ENCODE measurements at places on chromosomes 1 and 21.

- no peak for DNase-seq
These were observed 26.7 kb upstream of the C2CD2 start for GRCh38 chr21:41980561-41980960.

- no peak for DNase-seq
These were observed 269.2 kb upstream of the NRIP1 start for GRCh38 chr21:15333951-15334350.

GRCh38 chr1:37068897-37069296, 34.6 kb upstream of the GRIK3 start:
- no peak for DNase-seq

DNA sequence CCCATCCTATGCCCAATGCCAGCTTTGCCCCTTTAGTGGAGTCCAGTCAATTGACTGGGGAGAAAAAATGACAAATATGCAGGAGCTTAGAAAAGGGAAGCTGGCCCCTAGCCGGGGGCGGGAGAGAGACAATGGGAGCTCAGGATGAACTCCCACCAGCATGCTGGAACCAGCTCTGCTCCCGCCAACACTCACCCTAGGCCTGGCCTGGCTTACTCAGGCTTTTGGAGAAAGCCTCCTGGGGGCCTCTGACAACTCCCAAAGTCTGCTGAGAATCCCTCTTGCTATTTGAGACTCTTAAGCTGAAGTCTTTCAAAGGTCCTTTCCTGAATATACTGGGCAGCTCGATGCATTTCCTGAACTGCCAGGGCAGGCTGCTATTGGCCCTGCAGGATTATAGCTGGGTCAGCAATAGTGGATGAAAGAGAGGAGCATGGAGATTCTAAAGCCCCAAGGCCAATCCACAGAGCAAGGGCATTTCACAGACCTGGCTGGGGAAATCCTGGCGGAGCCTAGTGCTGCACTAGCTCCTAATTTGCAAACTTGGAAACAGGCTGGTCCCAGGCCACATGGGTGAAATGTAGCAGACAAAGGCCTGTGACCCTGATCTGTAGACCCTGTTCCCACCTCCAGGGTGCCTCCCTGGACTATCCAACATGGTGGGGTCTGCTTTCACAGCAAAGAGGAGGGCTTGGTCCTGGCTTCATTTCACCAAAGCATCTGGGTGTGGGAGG, 35.7 kb upstream of the CLSTN1 start:
- DNase-seq: no peak

DNA sequence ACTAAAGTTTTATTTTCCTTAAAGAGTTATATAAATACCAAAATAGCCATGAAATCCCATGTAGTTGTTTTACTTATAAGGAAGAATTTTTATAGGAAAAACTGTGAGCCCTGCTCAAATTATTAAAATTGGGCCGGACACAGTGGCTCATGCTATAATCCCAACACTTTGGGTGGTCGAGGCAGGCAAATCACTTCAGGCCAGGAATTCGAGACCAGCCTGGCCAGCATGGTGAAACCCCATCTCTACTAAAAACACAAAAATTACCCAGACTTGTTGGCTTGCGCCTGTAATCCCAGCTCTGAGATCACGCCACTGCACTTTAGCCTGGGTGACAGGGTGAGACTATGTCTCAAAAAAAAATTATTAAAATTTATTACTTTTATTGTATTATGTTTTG, 149.3 kb downstream of the MRPL39 start:
- no peak for DNase-seq

DNA sequence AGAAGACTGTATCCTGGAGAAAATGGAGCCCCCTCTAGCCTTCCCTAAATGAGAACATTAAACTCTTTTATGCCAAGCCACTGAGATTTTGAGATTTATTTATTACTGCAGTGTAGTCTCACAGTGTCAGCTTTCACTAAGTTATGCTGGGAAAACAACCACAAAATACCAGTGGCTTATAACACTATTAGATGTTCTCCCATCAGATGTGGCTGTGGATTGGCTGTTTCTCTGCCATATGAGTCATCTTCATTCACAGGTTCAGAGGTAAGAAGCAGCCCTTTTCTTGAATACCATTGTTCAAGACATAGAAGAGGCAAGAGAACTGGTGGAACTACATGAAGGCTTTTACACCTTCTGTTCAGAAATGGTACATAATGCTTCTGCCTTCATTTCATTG, 32.1 kb upstream of the ST6GALNAC5 start:
- DNase-seq: no peak

DNA sequence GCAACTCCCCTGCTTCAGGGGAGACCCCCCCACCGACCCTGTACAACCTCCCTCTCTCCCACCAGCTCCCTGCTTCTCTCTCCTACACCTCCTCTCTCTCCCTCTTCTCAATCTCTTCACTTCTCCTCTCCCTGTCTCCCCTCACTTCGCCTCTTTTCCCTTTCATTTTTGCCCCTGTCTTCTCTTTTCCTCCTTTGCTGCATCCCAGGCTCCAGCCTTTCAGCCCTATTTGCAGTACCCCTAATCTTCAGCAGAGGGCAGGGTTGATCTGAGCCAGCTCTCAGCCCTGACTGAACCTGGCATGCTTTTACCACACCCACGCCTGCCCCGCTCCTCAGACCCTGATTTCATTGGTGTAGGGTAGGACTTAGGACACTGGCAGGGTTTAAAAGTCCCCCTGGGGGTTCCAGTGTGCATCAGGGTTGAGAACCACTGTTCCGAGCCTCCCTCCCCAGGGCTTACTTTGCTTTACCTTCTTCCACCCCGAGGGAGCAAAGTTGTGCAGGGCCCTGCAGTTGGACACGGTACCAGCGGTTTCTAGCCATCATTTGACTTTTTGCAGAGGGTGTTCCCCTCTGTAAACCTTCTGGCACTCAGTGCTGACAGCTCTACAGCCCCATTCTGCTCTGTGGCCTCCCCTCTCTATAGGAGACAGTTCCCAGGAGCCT, 67.3 kb upstream of the CNTN2 start:
- DNase-seq: no peak

- no peak for DNase-seq
These were observed 136.2 kb downstream of the SLC35F3 start for GRCh38 chr1:234040446-234041317.

- DNase-seq: no peak
These were observed 6.9 kb downstream of the KDF1 start for GRCh38 chr1:26953374-26953773.

- no peak for DNase-seq
These were observed 1.9 kb downstream of the ADARB1 start for GRCh38 chr21:45076245-45076711.

- no peak for DNase-seq
These were observed 184.9 kb downstream of the DUSP10 start for GRCh38 chr1:221557013-221557412.

GRCh38 chr21:41593051-41593759, 85.2 kb upstream of the TMPRSS2 start:
- DNase-seq: no peak

DNA sequence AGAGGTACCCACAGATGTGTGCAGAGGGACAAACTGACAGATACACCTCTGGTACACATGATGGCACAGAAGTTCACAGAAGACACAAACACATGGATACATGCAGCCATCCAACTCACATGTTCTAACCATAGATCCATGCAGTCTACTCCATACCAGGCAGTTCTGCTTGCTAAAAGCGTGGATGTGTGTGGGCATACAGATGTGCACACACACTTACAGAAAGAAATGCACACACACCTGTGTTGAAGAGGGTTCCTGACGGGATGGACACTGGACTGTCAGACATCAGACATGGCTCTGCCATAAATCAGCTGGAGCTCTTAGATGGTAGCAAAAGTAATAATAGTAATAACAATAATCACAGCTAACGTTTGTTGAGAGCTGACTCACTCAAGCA, 6.8 kb downstream of the CD52 start:
- DNase-seq: no peak

- no peak for DNase-seq
These were observed 237.3 kb downstream of the TNR start for GRCh38 chr1:175506081-175506480.

- no peak for DNase-seq
These were observed 449.9 kb downstream of the PTPRU start for GRCh38 chr1:29686012-29686930.

DNA sequence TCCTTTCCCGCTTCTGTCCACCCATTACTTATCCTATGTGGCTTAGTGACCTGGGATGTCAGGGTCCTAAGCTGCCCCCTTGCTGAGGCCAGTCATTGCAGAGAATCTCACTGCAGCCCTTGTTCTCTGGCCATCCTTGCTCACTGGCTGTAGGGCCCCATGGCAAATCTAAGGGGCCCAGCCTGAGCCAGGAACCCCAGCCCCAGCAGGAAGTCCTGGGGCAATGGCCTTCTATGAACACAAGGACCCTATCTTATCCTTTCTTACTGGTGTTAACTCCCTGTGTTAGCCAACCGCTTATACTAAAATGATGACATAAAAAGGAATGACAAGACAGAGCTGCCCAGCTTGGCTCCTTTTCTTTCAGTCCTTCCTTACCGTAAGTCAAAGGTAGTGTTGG, 29.9 kb downstream of the DHCR24 start:
- DNase-seq: no peak

DNA sequence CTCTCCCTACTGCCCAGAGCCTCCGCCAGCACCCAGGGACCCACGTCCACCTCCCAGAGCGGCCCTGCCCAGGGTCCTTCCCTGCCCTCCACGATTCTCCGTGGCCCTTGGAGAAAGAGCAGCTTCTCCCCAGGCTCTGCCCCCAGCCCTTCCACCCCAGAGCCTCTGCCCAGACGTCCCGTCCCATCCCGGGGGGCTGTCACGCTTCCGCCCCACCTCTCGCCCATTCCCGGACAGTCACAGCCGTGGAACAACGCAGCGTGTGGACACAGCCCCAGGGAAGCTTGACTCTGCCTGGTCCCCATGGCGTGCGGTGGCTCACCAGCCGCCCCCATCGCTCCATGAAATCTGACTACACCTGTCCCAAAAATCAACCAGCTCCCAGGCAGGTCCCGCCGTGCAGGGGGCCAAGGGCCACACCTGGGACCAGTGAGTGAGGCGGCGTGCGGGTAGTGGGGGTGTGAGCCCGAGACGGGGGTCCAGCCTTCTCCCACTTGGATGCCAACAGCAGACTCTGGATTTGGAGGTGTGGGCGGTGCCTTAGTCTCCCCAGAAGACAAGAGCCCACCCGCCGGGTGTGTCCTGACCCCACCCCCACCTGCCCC, 12.5 kb upstream of the TTLL10 start:
- no peak for DNase-seq

- no peak for DNase-seq
These were observed 6.7 kb downstream of the WNT2B start for GRCh38 chr1:112515311-112516009.

GRCh38 chr1:48940962-48941732, 164.5 kb upstream of the BEND5 start:
- DNase-seq: no peak

GRCh38 chr1:18288722-18289121, 181.1 kb downstream of the IGSF21 start:
- no peak for DNase-seq

GRCh38 chr1:111719135-111719534, 20.1 kb downstream of the INKA2 start:
- DNase-seq: no peak

- DNase-seq: no peak
These were observed 50.0 kb upstream of the TARDBP start for GRCh38 chr1:10962483-10962882.

- DNase-seq: no peak
These were observed 62.9 kb downstream of the LPAR3 start for GRCh38 chr1:84830136-84830535.

DNA sequence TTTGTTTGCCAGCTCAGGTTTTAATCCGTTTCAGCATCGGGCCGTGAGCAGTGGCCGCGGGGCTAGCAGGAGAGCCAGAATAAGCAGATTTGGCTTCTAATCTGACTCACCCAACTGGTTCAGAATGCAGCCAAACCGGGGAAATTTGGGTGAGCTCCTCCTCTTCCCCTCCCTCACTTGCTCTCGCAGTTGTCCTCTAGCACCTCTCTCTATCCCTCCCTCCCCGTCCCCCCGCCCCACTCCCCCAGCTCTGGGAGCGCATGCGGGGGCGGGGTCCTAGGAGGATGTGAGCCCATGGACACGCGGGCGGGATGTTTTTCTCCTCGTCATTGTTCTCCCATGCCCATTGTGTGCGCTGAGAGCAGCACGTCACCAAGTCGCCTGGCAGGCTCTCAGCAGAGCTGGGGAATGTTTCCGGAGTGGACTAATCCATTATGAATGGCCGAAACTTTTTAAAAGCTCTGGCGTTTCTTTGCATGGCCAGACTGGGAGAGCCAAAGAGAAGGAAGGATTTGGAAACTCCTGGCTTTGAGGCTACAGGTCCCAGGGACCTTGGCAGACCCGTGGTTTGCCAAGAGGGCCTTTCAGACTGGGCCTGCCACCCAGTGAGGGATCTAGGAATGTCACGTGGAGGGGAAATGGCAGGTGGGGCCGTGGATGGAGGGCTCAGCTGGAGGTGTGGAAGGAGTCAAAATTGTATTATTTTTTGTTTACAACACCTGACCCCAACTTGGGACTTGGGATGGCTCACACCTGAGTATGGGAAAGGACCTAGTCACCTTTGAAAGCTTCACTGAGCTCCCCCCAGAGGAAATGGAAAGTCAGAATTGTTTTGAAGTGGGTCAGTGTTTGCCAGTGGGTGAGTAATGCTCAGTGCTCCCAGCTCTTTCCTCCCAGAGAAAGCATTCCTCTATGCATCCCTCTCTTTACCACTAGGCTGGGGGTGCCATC, 39.2 kb downstream of the CDK18 start:
- no peak for DNase-seq

DNA sequence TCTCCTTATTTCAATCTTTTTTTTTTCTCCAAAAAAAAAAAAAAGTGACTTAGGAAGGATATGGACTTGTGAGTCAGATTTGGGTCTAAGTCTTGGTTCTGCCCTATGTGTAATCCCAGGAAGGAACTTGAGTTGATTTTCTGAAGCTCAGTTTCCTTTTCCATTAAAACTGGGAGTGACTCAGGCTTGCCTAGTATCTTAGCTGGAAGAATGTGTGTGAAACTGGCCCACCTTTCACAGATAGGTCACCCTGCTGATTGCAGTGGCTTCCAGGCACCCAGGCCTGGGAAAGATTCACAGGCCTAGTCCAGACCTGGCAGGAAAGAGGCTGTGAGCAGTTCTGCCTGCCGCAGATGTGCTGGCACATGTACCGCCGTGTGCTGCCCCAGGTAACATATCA, 218.3 kb upstream of the HOOK1 start:
- no peak for DNase-seq

DNA sequence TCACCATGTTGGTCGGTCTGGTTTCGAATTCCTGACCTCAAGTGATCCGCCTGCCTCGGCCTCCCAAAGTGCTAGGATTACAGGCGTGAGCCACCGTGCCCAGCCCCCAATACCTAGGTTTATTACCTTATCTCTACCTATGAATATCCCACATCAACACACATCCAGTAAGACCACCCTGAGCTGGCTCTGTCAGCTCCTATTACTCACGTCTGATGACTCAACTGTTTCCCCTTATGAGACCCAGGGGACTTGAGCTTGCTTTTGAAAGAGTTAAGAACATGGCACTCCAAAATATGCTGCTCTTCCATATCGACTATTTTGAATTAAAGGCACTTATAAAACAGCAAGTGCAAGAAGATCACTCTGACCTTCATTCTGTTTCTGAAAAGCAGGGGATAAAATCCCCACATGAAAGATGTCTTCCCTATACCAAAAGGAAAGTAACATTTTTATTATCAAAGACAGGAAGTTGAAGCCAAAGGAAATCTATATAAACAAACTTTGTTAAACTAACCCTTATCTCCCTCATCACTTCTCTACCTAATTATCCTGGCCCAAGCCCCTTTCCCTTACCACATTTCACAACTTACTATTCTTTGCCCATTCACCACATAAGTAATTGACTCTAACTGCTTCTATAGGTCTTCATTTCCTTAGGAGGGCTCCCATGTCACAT, 41.3 kb upstream of the OSBPL9 start:
- no peak for DNase-seq

- DNase-seq: no peak
These were observed 558 bp upstream of the PGD start for GRCh38 chr1:10398278-10398733.

- no peak for DNase-seq
These were observed 26.2 kb upstream of the MAP3K7CL start for GRCh38 chr21:29104239-29104708.
